ENCODE measurements at places on chromosomes 13 and 19. TPM values are rescaled to one million over a fixed set of nuclear protein-coding genes. Genes with fewer than 3 reads are reported as not detected.
A peak's percentile ranks its signal among the peaks of the same experiment; 100 is the strongest.

FREM2 gene
- 15.7 TPM for total RNA-seq

TNFRSF19 gene
- total RNA-seq = 56.6 TPM

SYNGR4 gene
- not detected for total RNA-seq

GJB2 gene
- 1.5 TPM for total RNA-seq

MAMSTR gene
- total RNA-seq = 1.3 TPM

ZNF43 gene
- total RNA-seq = 29.2 TPM

PABPC3 gene
- 0.51 TPM for total RNA-seq

ZNF543 gene
- total RNA-seq = 5.2 TPM

IER2 gene
- total RNA-seq = 29.8 TPM

ZSCAN5C gene
- total RNA-seq = not detected

SPACA4 gene
- not detected for total RNA-seq

OR10H5 gene
- not detected for total RNA-seq

- DNase-seq = no peak
Observed at GRCh38 chr19:10193790-10194499, 808 bp downstream of the DNMT1 start.

DNA sequence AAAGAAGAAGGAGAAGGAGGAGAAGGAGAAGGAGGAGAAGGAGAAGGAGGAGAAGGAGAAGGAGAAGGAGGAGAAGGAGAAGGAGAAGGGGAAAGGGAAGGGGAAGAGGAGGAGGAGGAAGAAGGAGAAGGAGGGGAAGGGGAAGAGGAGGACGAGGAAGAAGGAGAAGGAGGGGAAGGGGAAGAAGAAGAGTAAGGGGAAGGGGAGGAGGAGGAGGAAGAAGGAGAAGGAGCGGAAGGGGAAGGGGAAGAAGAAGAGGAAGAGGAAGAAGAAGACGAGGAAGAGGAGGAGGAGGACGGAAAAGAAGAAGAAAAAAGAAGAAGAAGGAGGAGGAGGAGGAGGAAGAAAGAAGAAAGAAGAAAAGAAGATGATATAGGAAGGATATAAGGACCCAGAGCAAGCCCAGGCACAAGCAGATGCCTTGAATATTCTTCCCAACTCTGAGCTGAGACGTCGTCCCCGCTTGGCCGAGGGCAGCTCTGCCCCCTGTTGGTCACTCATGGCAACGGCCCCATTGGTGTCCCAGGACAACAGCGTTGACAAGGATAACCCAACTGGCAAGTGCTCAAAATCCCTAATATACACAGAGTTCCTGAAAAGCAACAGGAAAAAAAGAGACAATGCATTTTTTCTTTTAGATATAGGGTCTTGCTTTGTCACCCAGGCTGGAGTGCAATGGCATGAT lies 30.6 kb upstream of the IGSF23 start:
- DNase-seq = peak; percentile 34

- DNase-seq = peak; percentile 86
Observed at GRCh38 chr13:41827507-41828213, 133.2 kb downstream of the VWA8 start.

DNA sequence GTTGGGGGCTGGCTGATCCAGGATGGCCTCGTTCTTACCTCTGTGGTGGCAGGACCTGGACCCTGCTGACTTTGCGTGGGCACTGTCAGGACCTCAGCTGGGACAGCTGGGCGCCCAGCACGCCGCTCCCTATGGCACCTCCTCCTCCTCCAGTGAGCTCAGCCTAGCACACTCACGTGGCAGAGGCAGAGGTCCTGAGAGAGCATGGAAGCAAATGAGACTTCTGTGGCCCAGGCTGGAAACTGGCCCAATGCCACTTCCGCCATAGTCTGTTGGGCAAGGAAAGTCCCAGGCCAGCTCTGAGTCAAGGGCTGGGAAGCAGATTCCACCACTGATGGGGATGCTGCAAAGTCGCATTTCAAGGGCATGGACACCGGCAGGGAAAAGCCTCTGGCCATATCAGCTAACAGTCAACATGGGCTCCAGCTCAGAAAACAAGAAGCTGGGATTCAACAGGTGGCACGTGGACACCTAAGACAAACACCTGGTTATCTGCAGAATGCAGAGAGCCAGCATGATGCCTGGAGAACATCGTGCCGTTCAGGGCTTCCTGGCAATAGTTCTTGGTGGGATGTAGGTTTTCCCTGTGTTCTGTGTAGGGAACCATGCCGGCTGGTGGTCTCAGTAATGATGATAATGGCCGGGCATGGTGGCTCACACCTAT lies 16.7 kb downstream of the MYBPC2 start:
- no peak for DNase-seq

DNA sequence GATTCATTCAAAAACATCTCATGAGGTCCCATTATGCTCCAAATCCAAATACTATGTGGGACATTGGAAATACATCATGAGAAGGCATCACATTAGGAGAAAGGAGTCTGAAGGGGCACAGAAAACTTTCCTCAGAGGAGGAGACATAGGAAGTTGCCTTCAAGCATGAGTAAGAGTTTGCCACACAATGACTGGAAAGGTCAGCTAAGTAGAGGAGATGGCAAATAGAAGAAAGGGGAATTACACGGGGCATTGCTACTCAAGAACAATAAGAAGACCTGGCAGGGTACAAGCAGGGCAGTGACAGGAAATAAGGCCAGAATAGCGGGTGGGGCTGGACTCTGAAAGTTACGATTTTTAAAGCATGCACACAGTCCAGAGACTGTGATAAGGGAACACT lies 231.6 kb downstream of the SPRY2 start:
- DNase-seq = no peak

GRCh38 chr19:28640506-28640905 lies 572.4 kb downstream of the UQCRFS1 start:
- no peak for DNase-seq

- DNase-seq = no peak
Observed at GRCh38 chr19:33288666-33289065, 13.7 kb downstream of the CEBPA start.

GRCh38 chr19:52307275-52307674 lies 10.3 kb downstream of the ZNF480 start:
- DNase-seq = peak; percentile 11

DNA sequence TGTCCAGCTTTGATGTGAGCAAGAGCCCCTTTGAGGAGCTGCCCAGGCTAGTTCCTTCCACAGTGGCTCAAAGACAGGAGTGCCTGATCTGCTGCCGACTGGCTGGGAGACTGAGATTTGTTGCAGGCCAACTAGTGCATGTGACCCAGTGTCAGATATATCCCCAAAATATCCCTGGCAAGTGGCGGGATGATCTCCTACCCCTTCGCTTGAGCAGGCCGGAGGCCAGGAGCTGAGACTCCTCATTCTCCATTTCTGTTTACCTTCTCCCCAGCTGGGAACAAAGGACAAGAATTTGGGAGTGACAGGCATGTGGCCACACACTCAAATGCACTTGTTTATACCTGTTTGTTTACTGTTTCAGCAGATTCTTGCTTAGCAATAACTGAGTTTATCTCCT lies 37.1 kb upstream of the XPO4 start:
- no peak for DNase-seq

GRCh38 chr19:16893686-16893989 lies 4.8 kb downstream of the F2RL3 start:
- no peak for DNase-seq

- DNase-seq = no peak
Observed at GRCh38 chr13:24632382-24633121, 47.7 kb upstream of the ATP12A start.

GRCh38 chr13:106533943-106534638 lies 1.4 kb downstream of the EFNB2 start:
- peak; percentile 78 for DNase-seq

DNA sequence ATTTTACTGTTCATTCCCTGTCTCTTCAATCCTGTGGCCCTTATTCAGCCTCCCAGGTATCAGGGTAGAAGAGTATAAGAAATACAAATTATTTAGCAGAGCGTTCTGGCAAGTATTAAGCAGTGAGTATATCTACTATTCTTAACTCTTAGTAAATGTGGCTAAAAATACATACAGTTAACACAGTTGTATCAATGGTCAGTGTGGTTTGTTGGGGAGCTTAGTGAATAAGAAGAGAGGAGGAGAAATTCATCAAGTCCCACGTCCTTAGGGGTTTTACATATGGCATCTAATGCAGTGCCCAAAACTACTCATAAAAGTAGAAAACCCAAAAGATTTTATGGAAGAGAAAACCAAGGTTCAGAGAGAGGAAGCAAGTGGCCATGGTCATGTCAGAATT lies 691.0 kb upstream of the SGCG start:
- no peak for DNase-seq

DNA sequence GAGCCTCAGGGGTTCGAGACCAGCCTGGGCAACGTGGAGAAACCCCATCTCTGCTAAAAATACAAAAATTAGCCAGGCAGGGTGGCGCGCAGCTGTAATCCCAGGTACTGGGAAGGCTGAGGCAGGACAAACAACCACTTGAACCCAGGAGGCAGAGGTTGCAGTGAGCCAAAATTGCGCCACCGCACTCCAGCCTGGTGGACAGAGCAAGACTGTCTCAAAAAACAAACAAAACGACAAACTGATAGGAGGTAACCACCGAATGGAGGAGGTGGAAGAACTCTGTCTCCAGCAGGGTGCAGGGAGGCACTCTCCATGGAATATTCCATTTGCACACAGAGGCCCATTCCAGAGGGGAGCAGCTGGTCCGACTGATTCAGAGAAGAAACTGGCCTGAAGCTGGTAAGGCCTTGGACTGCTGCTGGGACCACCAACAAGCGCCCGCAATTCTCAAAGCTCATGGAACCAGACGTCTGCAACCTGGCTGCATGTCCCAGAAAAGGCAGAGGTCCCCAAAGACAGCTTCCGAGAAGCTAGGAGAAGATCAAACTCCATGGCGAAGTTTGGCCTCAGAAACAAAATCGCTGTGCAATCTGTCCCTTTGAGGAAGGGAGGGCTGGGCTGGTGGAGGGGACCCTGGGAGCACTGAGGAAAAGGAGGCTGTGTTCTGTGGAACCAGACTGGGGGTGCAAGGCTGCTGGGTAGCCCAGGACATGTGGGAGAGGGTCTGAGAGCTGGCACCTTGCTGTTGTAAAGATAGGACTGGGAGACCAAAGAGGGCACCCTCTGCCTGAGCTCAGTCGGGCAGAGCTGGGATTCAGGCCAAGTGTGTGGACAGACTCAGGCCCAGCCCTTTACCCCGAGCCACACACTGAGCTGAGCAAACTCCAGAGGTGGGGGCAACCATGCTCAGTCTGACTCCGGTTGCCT lies 35.2 kb downstream of the SLC25A42 start:
- DNase-seq = no peak

DNA sequence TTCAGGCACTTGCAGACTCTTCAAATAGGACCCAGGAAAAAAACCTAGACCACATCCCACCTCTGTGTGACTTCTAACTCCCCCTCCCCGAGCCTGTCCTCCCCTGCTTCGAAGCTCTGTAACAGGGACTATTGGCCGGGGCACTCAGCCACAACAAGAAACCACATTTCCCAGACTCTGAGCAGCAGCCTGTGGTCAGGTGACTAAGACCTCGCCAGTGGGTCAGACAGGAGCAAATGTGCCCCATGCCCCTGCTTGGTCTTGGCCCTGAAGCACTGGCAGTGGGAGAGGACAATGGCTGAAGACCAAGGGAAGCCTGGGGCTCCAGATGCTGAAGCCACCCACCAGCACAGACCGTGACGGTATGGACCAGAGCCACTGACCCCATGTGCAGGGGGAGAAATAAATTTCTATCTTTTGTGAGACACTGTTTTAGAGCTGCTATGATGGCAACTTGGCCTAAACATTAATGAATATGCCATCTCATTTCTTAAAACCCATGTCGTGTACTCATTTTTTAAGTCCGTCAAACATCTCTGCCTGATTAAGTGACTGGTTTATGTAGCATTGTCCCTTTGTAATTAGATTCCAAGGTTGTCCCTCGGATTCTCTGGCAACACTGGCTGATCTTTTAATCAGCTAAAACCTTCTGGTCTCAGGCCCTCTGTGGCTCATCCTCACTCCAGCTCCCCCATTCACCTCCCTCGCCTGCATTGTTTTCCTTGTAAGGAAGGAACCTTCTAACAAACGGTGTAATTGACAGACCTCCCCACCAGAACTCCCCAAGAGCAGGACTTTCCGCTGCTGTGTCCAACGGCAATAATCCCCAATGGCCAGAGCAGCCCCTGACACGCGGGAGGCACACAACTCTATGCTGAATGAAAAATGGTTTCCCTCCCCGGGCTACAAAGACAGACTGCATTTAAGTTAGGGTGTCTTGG lies 98.4 kb downstream of the STK24 start:
- no peak for DNase-seq

GRCh38 chr19:11460207-11460606 lies 20.6 kb downstream of the ELAVL3 start:
- DNase-seq = no peak

DNA sequence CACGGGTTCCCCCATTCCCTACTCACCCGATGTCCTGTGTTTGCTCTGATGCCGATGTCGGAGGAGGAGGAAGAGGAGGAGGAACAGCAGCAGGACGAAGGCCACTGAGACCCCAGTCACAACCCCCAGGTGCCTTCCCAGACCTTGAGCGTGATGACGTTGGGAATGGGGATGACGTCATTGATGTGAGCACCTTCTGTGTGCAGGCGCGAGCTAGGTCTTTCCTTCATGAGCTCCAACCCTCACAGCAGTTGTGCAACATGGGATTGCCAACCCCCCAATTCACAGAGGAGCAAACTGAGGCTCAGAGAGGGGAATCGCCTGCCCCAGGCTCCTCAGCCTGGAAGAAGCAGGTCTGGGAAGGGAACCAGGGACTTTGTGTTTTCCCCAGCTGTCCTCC lies 4.2 kb downstream of the LILRB5 start:
- DNase-seq = no peak

DNA sequence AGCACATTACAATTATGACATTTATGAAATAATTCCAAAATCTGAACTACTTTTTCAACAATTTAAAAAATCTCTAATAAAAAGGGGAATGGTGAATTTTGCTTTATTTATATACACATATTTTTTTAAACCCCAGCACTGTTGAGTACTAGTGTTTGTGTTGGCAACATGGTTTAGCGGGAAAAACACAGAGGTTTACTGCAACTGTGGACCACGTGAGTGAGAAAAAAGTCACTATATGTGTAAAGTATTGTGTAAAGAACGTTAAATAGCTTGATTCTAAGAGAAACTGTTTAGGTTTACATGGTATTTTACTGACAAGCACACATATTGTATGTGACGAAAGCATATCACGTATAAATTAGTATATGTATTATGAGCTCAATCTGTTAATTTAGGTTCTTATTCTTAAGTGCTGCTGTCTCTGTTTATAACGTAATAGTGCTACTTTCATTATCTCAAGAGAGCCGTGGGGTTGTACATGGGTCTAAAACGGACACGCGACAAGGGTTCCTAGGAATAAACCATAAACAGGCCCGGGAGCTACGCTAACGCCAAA lies 617 bp downstream of the SKA3 start:
- peak; percentile 38 for DNase-seq

GRCh38 chr13:51004918-51005460 lies 95.4 kb downstream of the RNASEH2B start:
- DNase-seq = no peak

GRCh38 chr19:9406798-9407352 lies 28.5 kb downstream of the ZNF266 start:
- DNase-seq = peak; percentile 90

GRCh38 chr13:95470574-95471366 lies 81.8 kb upstream of the CLDN10 start:
- DNase-seq = peak; percentile 20

- no peak for DNase-seq
Observed at GRCh38 chr13:27065582-27065981, 106.0 kb downstream of the USP12 start.

- no peak for DNase-seq
Observed at GRCh38 chr13:24680258-24680920, at the start of gene ATP12A. Gene ATP12A, plus strand, starts transcription at chr13:24680408. Its CDS starts 336 bp downstream, at chr13:24680744.

GRCh38 chr19:5481957-5482356 lies 26.7 kb downstream of the ZNRF4 start:
- no peak for DNase-seq

- DNase-seq = no peak
Observed at GRCh38 chr13:42071672-42072419, 23.4 kb downstream of the DGKH start.

GRCh38 chr19:41887711-41888382 lies 4.9 kb downstream of the ARHGEF1 start:
- peak; percentile 83 for DNase-seq

All from lung (tissue), 17 donors.